ENCODE measurements at places on chromosomes 5 and 9.

DNA sequence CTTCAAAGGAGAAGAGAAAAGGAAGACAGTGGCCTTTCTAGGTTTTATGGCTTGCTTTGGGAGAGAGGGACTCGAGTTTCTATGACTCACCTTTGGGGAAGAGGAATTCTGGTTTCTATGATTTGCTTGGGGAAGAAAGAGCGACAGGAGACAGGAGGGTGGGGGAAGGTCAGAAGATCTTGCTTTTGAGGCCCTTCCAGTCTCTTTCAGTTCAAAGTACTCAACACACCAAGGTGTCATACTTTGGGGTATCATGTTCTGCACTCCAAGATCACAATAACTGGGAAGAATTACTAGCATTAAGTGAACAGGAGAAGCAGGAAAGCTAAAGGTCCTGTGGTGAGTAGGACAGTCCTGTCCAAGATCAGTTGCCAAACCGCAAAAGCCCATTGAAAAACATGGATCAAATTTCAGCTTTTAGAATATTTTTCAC is 324.5 kb downstream of the ARHGEF28 start:
- DNase-seq, result no peak

DNA sequence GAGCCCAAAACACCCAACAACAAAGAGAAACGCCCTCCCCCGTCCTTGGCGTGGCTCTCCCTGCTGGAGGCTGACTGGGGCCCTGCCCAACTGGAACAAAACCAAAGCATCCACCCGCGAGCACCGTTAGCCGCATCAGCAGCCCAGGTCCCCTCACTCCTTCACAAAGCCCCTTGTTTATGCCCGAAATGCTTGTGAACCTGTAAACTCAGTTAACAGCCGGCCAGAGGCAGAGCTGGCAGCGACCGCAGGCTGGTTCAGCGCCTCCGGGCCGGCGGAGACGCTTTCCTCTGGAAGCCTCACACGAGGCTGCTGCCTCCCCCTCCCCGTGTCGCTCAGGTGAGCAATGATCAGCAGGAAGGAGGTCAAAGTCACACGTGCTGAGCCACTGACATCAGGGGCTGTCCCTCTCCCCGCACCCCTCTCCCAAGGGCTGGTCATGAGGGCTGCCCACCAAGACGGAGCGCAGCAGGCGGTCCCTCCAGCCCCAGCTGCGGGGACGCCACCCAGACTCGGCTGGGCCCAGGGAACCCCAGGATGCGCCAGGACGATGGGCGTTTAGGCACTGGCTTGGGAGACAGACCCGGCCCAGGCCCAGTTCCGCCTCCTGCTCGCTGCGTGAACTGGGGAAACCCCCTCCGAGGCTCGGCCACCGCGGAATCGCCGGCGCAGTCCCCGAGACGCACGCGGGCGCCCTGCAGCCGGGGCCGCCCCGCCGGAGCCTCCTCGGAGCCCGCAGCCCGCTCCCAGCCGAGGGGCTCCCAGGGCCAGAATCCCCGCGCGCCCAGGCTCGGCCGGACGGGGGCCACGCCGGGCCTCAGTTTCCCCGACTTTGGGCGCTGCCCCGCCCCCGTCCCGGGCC is 563 bp downstream of the SNAPC4 start:
- DNase-seq, result no peak

GRCh38 chr5:134063188-134063820 is 51.2 kb upstream of the TCF7 start:
- no peak for DNase-seq

- DNase-seq, result no peak
Observed at GRCh38 chr9:109498195-109499092, at the start of gene PTPN3. Gene PTPN3, minus strand, starts transcription at chr9:109498307. Its CDS starts 34,873 bp downstream, at chr9:109463434.

- DNase-seq, result no peak
Observed at GRCh38 chr5:170476704-170477103, 27.1 kb upstream of the KCNIP1 start.

GRCh38 chr9:136666372-136667213 is 3.9 kb downstream of the EGFL7 start:
- DNase-seq, result no peak

GRCh38 chr5:180130876-180131740 is 59.5 kb upstream of the RNF130 start:
- no peak for DNase-seq
